ENCODE measurements at places on chromosomes 16 and 17.
A peak's percentile ranks its signal among the peaks of the same experiment; 100 is the strongest.

- no peak for DNase-seq
Observed at GRCh38 chr17:80937462-80938381, 53.9 kb upstream of the CHMP6 start.

- no peak for DNase-seq
Observed at GRCh38 chr16:46954562-46954961, 18.9 kb downstream of the DNAJA2 start.

DNA sequence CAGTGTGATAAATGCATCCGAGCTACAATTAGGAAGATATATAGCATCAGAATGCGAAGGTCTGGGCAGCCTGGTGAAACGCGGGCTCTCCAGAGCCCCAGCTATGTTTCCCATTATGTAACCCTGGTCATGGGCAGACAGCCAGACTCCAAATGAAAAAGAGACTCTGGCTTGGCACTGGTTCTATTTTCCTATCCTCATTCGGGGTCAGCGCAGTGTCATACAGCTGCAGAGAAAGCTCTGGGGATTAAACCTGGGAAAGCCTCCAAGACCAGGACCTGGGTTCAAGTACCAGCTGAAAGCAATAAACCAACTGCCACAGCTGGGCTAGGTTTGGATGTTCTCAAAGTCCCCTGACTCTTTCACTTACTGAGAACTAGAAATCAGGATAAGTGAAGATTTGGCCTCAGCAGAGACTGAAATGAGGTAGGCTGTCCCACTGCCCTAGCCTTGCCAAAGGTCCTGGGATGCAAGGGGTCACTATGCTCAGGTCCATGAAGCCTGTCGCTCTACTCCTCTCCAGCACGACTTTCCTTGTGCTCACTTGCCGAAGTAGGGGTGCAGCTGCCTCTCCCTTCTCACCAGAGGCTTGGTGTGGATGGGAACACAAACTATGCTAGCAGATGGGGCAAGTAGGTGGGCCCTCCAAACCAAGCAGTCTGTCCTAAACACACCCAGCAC is 123.8 kb downstream of the SMG6 start:
- DNase-seq = no peak

- DNase-seq = no peak
Observed at GRCh38 chr17:19268611-19269010, 31.4 kb downstream of the EPN2 start.

DNA sequence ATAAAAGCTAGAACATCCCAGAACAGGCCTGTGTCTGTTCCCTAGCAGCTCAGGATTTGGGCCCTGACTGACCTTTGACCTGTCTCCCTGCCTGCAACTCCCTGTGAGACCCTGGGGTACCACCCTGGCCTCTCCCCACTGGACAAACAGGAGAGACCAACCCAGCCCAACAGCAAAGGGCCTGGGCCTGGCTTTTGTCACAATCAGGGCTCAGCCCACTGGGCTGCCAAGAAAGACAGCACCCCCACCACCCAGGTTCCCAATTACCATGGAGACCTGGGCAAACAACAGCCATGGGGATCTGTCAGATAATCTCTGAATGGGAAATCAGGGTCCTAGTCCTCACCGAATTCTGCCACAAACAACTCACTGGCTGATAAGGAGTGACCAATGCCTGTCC is 11.1 kb downstream of the PLLP start:
- DNase-seq = no peak

GRCh38 chr17:82228842-82229697 is at the start of gene SLC16A3:
SLC16A3 (plus strand) TSS chr17:82229042; CDS start chr17:82236009, 6,967 bp downstream.
- DNase-seq = no peak

GRCh38 chr17:59825533-59826322 is 67.0 kb downstream of the TUBD1 start:
- DNase-seq = no peak

- no peak for DNase-seq
Observed at GRCh38 chr17:80475910-80476876, at the start of gene NPTX1. NPTX1 (minus strand) TSS chr17:80476607; CDS start chr17:80476446, 161 bp downstream.

- no peak for DNase-seq
Observed at GRCh38 chr16:46482895-46483294, 138.3 kb downstream of the SHCBP1 start.

GRCh38 chr17:20800146-20800545 is 220.6 kb downstream of the CDRT15L2 start:
- DNase-seq = no peak

DNA sequence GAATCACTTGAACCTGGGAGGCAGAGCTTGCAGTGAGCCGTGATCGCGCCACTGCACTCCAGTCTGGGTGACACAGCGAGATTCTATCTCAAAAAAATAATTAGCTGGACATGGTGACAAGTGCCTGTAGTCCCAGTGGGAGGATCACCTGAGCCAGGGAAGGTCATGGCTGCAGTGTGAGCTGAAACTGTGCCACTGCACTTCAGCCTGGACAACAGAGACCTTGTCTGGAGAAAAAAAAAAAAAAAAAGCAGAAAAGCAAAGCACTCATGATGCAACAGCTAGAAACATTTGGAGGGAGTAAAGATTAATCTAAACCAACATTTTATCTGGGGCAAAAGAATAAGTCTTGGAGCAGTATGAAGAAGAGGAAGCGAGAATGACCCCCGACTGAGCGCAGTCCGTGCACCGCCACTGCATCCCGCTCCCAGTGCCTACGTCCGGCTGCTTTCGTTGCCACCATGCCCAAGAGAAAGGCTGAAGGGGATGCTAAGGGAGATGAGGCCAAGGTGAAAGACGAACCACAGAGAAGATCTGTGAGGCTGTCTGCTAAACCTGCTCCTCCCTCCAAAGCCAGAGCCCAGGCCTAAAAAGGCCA is 8.2 kb downstream of the PRPSAP1 start:
- DNase-seq = no peak

- no peak for DNase-seq
Observed at GRCh38 chr17:17082878-17083277, 40.6 kb downstream of the MPRIP start.

DNA sequence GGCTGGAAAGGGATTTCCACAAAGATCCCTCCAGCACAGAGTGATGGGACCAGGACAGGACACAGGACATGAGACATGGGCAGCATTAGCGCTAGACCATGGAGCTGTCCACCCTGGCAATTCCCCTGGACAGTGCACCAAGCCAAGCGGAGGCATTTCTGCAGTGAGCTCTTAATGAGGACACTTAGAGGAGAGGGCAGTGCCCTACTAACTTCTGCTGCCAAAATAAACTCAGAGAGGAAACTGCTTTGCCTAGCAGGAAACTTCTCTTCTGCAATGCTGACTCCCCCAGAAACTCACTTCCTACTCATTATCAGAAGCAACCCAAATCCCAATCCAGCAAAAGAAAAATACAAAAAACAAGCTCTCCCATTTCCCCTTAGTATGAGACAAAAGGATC is 119.2 kb downstream of the HS3ST2 start:
- DNase-seq = no peak

DNA sequence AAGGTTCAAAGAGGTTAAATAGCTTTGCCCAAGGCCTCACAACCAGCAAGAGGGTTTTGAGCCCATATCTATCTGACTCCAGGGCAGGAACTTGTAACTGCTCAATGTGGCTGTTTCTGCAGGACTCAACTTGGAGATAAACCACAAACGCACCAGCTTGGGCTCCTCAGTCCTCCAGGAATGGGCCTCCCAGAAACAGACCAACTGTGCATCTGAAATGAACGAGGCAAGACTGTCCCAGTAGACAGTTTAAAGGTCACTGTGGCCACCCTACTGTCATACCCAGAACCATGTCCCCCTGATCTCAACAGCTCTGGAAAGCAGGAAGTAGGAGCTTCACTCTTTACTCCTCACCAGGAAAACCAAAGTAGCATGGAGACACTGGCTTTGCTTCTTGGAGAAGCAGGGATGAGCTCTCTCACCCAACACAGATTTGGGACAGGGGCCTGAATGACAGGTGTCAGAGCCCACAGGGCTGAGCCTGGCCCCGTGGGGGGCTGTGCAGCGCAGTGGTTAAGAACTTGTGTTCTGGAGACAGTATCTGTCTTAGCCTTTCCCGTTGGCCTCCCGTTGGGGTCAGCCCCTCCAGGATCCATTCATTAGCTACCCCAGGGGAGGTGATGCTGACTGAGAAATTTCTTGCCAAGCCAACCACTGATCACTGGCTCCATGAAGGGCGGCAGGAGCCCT is 2.3 kb upstream of the CALB2 start:
- DNase-seq = no peak

GRCh38 chr17:77070888-77071279 is 69.9 kb upstream of the SEC14L1 start:
- no peak for DNase-seq

DNA sequence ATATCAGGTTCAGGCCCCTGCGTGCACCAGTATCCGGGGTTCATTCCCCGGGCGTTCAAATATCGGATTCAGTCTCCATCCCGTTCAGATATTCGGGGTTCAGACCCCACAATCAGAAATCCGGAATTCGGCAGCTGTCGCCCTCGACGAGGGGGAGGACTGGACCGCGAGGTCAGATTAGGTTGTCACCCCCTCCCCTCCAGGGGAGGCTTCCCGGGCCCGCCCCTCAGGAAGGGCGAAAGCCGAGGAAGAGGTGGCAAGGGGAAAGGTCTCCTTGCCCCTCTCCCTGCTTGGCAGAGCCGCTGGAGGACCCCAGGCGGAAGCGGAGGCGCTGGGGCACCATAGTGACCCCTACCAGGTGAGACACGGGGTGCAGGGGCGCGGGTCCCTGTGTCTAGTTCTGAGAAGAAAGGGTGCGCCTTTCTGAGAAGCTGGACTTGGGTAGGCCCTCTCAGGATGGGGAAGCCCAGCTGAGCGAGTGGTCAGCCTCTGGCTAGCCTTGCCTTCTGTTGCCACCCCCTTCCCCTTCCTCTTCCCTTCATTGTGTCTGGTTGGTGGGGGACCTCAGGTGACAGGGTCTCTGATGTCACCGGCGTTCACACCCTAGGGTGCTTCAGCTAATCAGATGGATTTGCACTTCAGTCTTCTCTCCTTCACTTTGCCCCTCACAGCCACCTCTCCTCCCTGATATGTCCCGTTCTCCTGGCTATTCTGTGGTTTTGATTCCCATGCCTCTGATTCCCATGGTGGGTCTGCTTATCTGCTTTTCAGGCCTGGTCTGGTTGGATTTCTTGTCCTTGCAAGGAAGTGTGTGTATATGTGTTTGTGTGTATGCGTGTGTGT is 844 bp downstream of the TAOK2 start:
- no peak for DNase-seq

DNA sequence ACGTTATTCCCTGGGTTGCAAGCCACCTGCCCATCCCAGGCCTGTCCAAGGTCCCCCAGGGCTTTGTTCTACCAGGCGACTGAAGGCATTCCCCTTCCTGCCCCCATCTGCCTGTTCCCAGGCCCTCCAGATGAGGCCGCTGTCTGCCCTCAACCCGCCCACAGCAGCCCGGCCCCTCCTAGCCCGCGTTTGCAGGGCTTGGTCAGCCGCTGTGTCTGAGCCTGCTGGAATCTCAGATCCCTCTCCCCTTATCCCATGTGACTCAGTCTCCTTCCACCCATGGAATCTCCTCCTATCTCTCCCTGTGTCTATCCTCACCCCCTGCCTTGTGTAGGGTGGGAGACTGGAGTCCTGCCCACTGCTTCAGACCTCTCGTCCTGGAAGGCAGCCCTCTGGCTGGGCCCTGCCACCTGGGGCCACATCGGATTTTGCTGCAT is 186.0 kb upstream of the TNRC6C start:
- DNase-seq = peak; percentile 26

GRCh38 chr16:81448154-81449131 is 3.8 kb downstream of the CMIP start:
- no peak for DNase-seq

- DNase-seq = peak; percentile 26
Observed at GRCh38 chr17:36533935-36534839, 481 bp downstream of the MYO19 start.

DNA sequence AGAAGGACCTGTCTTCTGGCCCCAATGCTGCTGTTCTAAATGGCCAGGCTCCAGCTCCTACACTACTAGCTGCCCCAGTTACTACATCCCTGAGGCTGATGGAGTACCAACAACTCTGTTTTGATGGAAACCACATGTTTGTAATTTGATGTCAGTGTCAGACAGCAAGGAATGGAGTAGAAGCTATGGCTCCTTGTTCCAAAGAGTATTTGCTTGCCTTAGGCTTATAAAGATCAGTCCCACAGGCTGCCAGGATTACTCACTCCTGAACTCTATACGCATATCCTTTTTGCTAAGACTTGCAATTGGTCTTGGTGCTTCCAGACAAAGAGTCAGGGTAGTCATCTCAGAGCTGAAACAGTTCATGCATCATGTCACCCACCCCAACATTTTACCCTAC is 139.6 kb downstream of the HS3ST3A1 start:
- no peak for DNase-seq

DNA sequence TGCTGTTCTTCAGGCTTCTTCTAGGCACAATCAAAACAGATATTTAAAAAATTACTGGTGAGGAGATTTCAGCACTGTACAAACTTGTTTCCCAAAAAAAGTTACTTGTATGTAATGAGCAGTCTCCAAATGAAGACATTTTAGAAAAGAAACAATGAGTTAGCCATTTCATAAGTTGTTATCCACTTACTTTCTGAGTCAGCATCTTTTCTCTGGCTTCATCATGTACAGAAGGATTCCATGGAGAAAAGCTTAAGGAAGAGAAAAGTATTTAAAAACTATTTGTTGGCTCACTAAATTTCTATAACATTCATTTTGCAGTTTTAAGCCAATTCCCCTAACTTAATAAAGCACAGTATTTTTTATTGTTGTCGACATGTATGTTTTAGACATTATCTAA is 10.5 kb downstream of the AKTIP start:
- DNase-seq = no peak

DNA sequence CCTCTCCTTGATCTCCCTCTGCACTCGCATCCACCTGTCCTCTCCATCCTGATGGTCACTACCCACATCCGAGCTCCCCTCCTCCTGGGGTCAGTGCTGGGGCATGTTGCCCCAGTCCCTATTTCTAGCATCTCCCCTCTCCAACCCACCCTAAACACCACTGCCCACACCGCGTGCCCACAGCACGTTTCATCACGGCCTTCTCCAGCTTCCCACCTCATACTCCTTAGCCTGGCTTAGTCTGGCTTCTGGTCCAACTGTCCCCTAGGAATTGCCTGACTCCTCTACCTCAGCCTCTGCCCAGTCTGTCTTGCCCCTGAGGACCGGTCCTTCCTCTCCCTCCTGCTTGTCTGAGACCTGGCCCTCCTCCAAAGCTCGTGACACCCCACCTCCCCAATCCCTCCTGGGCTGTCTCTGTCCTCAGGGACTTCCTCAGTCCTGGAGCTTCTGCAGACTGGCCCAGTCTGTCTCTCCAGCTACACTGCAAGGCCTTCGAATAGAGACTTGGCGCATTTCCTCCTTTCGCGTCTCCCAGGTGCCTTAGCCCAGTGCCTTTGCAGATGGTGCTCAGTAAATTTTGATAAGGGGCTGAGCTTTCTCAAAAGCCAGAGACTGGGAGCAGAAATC is 4.9 kb downstream of the ALOX15 start:
- no peak for DNase-seq

GRCh38 chr16:27232901-27233625 is 29.7 kb downstream of the KDM8 start:
- DNase-seq = no peak

GRCh38 chr16:69298261-69298660 is 12.9 kb upstream of the VPS4A start:
- no peak for DNase-seq

GRCh38 chr16:88345721-88346560 is 36.8 kb upstream of the ZNF469 start:
- DNase-seq = no peak

GRCh38 chr17:7296189-7296861 is 1.9 kb upstream of the YBX2 start:
- DNase-seq = no peak

GRCh38 chr16:61892531-61892930 is 143.7 kb downstream of the CDH8 start:
- DNase-seq = no peak

Data from activated naive CD8-positive, alpha-beta T cell treated with anti-CD3 and anti-CD28 coated beads, Interleukin-2, amount 50 U/mL, for 16 hours (primary cell).